Astrocyte of the cerebellum (primary cell): ENCODE measurements at places on chromosomes 7 and 10.

- DNase-seq, result no peak
These were observed 58.7 kb upstream of the PRPS1L1 start for GRCh38 chr7:18086165-18087025.

- no peak for DNase-seq
These were observed 163.9 kb downstream of the CACNB2 start for GRCh38 chr10:18303851-18304801.

GRCh38 chr10:110651044-110651958 is 7.2 kb downstream of the RBM20 start:
- no peak for DNase-seq

DNA sequence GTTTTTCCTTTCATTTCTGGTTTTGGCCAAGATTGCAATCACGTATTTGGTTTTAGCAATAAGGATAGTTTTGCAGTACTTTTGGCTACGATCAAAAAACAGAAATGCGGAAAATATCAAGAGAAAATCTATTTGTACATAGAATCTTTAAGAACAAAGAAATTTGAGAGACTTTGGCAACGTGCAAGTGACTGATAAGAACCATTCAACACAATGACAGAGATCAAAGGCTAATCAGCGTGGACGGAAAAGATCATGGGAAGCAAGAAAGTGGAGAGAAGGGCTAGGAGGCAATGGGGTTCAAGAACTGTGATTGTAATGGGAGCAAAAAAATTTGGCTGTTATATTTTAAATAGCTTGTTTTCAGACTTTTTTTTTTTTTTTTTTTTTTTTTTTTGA is 16.2 kb upstream of the LRRN3 start:
- no peak for DNase-seq

GRCh38 chr10:89241026-89241425 is 10.5 kb downstream of the LIPA start:
- no peak for DNase-seq

GRCh38 chr10:20874261-20874660 is 22.9 kb downstream of the NEBL start:
- no peak for DNase-seq

GRCh38 chr7:121994625-121995410 is 121.9 kb downstream of the PTPRZ1 start:
- peak; percentile 82 for DNase-seq

DNA sequence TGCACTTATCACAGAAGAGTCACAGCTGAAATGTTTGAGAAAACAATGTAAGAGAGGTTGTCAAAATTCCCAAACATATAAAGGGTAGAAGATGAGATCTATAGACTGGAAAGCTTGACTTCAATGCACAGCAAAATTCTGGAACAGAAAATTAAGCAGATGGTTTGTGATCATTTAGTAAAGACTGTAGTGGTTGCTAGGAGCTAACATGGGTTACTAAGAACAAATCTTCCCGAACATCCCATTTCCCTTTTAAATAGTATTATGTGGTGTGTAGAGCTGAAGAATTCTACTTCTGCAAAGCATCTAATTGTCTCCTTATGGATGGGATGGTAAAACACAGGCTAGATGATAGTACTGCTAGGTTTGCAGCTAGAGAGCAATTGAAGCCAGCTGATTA is 312.3 kb downstream of the CAMK1D start:
- no peak for DNase-seq

- DNase-seq, result no peak
These were observed 104.2 kb upstream of the VWC2 start for GRCh38 chr7:49669285-49669684.

GRCh38 chr7:66125052-66125694 is 10.5 kb downstream of the CRCP start:
- no peak for DNase-seq

GRCh38 chr7:18531539-18531938 is 36.0 kb downstream of the HDAC9 start:
- DNase-seq, result no peak

GRCh38 chr10:129207297-129207696 is 259.7 kb upstream of the MGMT start:
- no peak for DNase-seq

DNA sequence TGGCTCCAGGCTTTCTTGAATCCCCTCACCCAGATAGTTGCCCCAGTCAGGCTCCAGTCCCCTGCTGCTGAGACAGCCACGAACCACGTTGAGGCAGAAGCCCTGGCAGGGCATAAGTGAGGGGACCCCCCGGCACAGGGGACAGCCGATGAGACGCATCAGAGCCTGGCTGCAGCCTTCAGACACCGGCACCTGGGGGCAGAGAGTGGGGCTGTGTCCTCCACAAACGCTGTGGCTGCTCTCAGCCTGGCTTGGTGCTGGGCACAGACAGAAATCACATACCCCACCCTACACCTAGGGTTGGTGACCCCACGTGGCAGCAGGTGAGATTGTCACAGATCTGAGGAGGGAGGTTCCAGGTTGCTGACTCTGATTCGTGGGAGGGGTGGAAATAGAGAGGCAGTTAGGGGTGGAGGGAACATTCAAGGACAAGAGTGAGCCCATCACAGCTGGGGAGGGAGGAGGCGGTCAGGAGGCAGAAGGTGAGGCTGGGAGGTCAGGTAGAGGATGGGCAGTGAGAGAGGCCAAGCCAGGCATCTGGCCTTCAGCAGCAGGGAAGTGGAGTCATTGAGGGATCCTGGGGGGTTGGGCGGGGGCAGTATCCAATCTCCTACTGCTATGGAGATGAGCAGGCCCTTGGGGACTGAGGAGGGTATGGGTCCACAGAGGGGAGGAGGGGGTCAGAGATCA is 3.2 kb downstream of the GPC2 start:
- DNase-seq, result no peak

DNA sequence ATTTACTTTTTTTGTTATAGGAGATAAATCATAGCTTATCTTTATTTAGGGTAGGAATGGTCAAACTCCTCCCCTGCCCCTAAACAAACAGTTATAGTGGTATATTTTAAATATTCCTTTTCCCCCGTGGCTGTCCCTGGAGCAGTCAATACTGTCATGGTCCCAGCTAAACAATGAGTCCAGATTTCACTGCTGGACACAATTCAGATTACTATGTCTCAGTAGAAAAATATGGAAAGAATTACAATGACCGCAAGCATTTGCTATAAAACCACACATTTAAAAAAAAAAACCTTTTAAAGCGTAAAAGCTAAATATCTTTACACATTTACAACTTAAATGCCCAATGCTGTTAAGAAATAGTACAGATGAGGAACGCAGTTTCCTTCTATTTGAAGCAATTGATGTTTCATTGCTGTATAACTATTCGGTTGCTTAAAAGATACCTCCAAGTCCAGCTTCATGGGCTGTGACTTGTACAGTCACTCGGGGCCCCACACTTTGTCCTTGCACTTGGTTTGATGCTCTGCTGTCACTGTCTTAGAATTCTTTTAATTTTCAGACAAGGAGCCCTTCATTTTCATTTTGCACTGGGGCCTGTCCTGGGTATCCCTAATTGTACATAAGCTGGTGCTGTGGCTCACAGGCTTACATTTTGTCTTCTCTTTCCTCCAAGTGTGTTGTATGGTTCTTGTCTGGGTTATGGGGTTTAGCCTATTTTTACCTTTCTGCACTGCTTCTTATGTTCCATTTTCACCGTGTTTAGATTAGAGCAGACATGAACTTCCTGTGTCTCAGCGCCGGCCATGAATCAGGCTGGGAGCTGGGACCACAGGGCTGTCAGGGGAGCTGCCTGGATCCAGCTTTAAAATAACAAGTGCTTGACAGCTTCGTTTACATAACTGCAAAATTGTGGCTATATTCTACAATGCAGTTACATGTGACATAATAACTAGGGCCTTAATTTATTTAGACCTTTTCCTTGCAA is 530.2 kb upstream of the FZD8 start:
- peak; percentile 73 for DNase-seq

- no peak for DNase-seq
These were observed 471.0 kb downstream of the GFRA1 start for GRCh38 chr10:115801992-115802391.

GRCh38 chr7:68376131-68376661 is 1222.1 kb upstream of the AUTS2 start:
- DNase-seq, result no peak

DNA sequence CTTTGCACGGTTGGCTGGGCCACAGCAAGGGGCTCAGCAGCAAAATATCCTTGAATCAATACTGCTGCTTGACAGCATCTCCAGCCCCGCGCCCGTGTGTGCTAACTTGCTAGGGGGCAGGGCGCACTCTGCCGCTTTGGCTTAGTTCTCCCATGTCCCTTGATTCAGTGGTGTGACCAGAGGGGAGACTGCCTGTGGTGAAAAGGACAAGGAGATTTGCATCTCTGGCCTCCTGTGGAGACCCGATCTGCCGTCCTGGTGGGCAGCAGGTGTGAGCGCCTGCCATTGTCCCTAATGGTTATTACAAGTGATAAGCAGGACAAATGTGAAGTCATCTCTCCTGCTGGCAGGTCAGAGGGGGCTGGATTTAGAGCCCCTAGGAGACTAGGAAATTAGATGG is 500.2 kb upstream of the GALNT17 start:
- no peak for DNase-seq

GRCh38 chr7:22426463-22427094 is 69.6 kb upstream of the RAPGEF5 start:
- no peak for DNase-seq

GRCh38 chr10:76141376-76141775 is 710.0 kb downstream of the LRMDA start:
- no peak for DNase-seq

DNA sequence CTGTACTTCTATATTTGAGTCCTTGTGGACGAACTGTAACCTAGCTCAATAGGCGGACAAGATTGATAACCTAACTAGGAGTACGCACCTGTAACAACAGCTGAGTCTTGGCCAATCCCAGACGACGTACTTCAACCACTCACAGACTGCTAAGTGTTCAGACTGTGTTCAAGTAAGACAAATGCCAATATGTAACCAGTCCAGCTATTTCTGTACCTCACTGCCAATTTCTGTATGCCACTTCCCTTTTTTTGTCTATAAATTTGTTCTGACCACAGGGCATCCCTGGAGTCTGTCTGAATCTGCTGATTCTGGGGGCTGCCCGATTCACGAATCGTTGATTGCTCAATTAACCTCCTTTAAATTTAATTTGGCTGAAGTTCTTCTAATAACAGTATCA is 32.2 kb downstream of the HACD1 start:
- no peak for DNase-seq

- no peak for DNase-seq
These were observed 8.5 kb downstream of the RASSF4 start for GRCh38 chr10:44968091-44968490.

DNA sequence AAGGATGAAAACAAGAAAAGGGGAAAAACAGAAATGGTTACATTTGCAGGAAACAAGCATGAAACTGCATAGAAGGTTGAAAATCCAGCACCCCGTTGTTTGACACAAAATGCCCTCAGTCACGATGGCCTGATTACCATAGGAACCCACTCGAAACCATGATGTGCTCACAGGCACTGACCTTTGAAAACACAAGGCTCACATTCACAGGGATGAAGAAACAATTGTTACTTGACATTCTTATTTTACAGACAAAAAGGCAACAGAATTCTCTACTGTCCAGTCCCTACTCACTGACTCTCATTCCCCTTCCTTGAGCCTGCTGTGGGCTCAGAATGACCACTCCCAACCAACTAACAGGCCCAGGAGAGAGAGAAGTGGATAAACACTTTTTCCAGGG is 131.4 kb upstream of the PDLIM1 start:
- DNase-seq, result no peak

DNA sequence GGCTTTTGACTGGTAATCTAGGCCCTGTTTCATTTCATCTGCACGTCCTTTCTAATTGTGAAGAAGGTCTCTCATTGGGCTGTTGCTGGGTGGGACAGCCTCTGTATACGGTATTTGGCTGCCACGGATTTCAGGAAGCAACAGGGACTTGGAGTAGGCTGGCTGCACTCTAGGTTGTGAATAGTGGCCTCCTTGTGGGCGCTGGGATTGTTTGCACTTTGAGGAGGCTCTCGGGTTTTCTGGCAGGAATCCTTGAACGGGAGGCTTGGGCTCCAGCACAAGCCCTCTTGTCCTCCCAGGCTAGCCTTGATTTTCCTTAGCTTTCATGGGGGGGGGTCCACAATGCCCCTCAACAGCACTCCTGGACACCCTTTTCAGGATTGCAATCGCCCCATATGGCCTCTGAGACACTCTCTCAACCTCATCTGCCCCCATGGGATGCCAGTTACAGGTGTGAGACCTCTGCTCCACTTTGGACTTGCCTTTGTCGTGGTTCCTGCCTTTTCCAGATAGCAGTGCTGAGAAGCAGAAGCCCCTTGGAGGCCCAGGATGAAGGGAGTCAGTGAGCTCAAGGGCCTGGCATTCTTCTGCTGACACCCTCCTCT is 33.9 kb upstream of the ZNF273 start:
- DNase-seq, result no peak

DNA sequence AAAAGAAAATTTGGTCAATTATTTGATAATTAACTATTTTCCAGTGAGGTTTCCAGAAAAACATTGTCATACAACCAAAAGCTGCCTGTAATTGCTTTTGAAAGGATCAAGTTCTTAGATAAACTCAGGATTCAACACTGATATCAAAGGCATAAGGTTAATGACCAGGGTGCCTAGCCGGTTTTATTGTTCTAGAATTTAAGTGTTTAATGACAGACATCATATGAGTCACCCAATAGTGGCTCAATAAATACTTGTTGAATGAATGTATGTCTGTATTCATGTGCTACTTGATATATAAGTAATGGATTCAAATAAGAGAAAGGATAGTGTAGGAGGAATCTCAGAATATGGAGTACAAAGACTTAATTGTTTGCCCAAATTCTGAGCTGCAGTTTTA is 196.1 kb upstream of the LRGUK start:
- no peak for DNase-seq

- DNase-seq, result no peak
These were observed 54.0 kb downstream of the IFIT5 start for GRCh38 chr10:89468191-89468965.

DNA sequence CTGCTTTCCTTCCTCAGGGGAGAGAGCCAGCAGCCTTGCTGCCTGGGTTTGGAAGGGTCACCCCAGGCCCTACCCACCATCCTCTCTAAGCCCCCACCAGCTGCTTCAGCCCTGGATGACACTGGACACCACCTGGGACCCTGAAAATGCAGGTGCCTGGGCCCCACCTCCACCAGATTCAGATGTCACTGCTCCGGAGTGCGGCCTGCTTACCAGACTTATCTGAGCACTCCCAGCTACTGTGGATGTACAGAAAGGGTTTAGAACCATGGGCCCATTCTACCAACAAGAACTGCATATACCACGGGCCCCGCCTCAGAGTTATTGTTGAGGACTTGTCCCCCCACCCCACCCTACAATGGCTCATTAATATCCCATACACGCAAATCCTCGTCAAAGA is 172.3 kb downstream of the PTPRN2 start:
- no peak for DNase-seq

GRCh38 chr7:11478882-11479281 is 353.1 kb downstream of the THSD7A start:
- DNase-seq, result no peak

- peak; percentile 12 for DNase-seq
These were observed 71.2 kb upstream of the KCTD7 start for GRCh38 chr7:66557214-66558200.

DNA sequence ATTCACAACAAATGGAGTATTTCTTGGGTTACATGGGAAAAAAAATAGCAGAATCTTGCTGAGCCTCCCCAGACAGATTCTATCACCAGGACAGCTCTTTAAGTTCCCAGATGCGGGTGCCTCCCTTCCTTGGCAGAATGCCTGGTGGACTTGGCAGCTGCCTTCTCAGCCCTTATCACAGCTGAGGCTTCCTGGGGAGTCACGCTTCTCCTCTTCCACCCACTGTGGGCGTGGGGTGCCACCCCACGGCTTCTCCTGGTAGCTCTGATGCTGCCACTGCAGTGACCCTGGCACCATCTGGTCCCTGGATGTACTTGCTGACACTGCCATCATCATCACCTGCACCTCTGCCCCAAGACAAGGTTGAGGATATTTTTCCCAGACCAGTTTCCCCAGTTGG is 16.2 kb upstream of the NME8 start:
- no peak for DNase-seq
